Activated T-helper 17 cell treated with anti-CD3 and anti-CD28 coated beads, Interleukin-2, amount 50 U/mL, for 72 hours (primary cell): ENCODE measurements at places on chromosomes 1 and 21. TPM values are rescaled to one million over a fixed set of nuclear protein-coding genes. Genes with fewer than 3 reads are reported as not detected.

DNA sequence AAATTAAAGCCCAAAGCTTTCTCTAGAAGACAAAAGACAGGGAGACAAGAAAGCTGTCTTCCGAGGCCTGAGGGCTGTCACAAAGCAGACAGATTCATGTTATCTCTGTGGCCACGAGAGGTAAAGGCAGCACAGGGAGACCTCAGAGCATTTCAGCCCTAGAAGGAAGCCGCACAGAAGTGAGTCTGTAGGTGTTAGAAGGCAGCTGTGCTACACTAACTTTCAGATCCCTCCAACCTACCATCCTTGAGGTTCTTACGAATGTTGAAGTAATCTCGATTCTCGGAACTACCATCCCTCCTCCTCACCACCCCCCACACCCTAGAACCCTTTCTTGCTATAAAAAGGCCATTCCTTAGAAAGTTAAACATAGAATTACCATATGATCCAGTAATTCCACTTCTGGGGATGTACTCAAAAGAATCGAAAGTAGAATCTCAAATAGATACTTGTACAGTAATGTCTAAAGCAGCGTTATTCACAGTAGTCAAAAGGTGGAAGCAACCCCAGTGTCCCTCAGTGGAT, 21.5 kb upstream of the LYST start:
- ATAC-seq, result peak; percentile 80

- ATAC-seq, result no peak
These were observed 179.9 kb downstream of the HMCN1 start for GRCh38 chr1:185914089-185914488.

- ATAC-seq, result peak; percentile 82
These were observed 20.4 kb downstream of the SLC16A1 start for GRCh38 chr1:112935461-112936111.

DNA sequence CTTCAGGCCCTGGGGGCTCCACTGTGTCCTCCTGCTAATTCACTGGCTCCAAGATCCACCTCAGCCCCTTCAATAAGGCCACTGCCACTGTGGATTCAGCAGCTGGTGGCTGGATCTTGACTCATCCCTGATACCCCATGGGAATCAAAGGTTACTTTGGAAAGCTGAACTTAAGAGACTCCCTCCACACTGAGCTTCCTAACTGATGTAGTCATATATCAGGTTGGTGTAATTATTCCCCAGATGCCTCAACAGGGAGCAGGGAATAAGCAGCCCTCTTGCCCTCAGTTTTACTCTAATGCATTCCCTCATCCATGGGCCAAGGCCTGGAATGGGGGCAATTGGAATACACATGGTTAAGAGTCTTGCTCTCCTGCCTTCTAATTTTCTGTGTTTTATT, 164.6 kb downstream of the FASLG start:
- ATAC-seq, result no peak

DNA sequence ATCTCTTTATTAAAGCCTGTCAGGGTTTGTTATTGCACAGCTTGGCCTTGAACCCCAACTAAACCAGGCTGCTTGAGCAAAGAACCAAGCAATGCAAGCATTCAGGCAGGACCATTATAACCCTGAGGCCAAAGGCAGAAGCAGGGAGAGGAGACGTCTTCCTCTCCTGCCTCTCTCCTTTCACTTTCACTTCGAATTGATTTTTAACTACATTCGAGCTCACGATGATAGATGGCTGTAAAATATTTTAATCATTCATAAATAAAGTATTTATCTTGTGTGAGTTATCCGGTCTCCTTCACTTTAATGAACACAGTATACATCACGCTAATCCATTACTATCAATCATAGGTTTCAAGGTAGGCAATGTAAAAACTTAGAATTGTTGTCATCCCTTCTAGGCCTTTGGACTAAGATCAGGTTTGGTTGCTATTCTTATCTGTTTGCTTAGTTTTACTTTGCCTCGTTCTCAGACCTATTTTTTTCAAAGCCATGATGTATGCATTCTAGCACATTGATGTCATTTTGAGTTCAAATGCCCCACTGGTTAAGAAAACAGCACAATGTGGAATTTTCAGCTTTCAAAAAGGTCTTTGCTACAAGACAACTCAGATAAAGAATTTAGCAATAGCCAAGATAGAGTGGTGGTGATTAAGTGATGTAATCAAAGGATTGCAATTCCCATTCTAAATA, 480.2 kb upstream of the RUNX1 start:
- peak; percentile 42 for ATAC-seq

DNA sequence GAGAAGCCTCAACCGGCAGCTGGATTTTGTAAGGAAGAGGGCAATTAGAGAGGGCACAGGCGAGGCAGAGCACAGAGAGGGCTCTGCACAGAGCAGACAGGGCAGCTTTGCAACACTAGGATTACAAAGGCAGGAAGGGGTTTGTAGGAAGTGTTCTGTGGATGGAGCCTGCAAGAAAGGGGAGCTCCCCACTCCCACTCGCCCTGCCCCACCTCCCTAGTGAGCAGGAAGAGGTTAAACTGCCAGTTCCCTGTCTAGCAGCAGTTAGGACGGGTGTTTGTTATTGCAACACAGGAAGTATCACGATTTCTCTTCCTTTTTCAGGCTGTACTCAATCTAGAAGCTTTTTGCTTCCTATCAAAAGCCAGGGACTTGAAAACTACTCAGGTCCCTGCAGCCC, 63.3 kb upstream of the LRRC8D start:
- peak; percentile 88 for ATAC-seq

GRCh38 chr1:6922096-6922931, 137.1 kb downstream of the CAMTA1 start:
- ATAC-seq, result no peak

GRCh38 chr1:30378991-30379581, 344.3 kb downstream of the MATN1 start:
- no peak for ATAC-seq

DNA sequence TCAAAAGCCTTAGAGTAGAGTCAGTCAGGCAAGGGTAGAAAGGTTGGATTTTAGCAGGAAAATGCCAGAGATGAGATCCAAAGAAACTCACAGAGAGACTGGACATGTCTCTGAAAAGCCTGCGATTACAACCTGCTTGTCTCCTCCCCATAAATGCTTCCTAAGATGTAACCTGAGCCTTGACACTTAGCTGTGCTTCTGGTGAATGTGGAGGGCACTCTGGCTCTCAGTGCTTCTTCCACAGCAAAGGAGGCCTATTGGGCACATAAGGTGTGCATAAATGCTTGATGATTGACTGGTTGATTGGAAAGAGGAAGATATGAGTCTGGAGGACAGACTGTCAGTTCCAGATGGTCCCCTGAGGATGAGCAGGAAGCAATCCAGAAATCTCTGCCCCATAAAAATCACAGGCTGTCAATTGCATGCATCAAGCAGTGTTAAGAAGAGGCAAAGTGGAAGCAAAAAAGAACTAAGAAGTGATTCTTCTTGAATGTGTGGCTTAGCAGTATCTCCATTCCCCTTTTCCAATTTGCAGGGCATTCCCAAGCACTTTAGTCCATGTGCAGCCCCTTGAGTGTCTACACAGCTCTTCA, 236.2 kb upstream of the RRP15 start:
- no peak for ATAC-seq

DNA sequence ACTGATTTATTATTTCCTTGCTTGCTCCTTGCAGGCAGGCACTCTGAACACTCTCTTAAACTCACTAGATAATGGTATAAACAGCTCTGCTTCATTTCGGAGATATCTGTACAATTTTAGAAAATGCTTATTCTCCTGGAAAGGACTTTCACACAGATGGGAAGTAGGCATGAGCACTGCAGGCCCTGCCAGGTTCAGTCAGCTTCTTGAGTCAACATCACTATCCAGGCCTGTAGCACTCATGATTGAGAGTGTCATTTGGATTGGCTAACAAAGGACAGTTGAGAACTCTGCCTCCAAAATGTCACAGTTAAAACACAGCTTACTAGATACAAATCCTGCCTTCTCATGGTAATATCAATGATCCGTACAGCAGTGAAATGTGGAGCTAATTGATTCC, 181.9 kb downstream of the CYYR1 start:
- no peak for ATAC-seq

- no peak for ATAC-seq
These were observed 121.0 kb upstream of the UBE2U start for GRCh38 chr1:64082459-64082858.

DNA sequence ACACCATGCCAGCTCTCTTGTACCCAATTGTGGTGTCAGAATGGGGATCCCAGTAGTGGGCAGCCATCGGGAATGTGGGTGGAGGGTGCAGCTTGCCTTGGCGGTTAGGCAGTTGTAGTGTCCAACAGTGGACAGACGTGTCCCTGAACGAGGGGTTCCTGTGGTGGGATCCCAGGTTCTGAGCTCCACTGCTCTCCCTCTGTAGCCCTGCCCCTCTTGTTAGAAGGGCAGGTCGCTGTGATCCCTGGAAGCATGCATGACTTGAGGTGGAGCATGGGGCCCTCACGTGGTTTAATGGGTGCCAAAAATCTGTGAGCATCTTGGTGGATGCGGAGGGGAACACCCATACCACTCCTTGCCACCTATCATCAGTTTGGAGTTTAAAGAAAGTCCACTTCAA, 4.3 kb downstream of the GALNT2 start:
- no peak for ATAC-seq

DNA sequence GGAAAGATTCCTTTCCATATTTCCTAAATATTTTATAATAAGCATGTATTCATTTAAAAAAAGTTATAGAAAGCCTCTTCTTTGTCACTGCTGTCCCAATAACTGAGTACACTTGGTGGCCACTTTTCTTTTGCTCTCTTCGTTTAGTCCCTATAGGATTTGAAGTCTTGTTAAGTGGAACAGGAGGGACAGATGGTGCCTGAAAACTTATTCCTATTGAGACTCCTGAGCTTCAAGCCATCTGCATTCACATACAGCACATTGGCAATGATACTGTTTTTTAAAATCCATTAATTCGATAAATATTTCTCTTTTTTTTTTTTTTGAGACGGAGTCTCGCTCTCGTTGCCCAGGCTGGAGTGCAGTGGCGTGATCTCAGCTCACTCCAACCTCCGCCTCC, 2.0 kb upstream of the ZBTB40 start:
- no peak for ATAC-seq

DNA sequence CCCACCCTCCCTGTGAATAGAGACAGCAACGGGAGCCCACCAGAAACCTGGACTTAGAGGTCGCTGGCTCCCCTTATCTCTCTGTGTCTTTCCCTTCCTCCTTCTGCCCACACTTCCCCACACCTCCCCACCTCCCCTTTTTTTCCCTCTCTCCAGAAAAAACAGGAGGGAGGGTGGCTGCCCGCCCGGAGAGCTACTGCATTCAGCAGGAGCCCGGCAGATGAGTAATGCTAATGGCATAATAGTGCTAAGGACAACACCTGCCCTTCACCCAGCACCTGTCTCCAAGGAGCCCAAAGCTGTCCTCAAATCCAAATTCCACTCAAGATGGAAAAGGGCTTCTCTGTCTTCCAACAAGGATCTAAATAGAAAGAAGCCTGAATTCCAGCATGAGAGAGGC, 11.4 kb upstream of the PRELP start:
- no peak for ATAC-seq

- ATAC-seq, result no peak
These were observed 1.0 kb upstream of the JAK1 start for GRCh38 chr1:64967381-64967780.

- no peak for ATAC-seq
These were observed 792.4 kb upstream of the ADGRL2 start for GRCh38 chr1:81008293-81008692.

GRCh38 chr21:36690628-36691554, 8.0 kb upstream of the SIM2 start:
- no peak for ATAC-seq

DNA sequence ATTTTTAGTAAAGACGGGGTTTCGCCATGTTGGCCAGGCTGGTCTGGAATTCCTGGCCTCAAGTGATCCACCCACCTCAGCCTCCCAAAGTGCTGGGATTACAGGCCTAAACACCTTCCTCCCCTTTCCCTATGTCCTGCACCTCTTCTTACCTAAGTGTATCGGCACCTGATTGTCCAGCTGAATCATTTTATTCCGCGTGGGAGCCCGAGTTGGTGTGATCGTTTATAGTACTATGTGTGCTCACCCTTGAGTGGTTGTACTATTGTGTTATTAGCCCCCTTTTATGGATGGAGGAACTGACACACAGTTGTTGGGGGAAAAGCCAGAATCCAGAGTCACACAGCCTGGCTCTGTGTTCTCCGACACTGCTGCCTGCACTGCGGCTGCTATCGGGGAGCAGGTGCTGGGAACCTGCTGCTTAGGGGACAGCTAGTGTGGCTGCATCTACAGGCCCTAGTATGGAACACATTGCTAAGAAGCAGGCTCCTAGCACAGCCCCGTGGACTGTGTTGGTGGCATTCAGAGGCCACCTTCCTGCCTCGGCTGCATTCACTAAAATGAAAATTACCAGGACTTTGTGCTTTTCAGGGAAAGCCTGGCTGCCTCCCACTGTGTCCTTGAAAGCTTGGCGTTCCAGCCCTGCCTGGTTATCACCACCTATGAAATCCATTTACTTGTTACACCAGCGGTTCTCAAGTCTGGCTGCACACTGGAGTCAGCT, 21.6 kb downstream of the ENO1 start:
- ATAC-seq, result peak; percentile 10

GRCh38 chr1:67834246-67834877, 1.1 kb upstream of the GNG12 start:
- no peak for ATAC-seq

GRCh38 chr1:162916407-162916806, 55.4 kb upstream of the CCDC190 start:
- no peak for ATAC-seq

DNA sequence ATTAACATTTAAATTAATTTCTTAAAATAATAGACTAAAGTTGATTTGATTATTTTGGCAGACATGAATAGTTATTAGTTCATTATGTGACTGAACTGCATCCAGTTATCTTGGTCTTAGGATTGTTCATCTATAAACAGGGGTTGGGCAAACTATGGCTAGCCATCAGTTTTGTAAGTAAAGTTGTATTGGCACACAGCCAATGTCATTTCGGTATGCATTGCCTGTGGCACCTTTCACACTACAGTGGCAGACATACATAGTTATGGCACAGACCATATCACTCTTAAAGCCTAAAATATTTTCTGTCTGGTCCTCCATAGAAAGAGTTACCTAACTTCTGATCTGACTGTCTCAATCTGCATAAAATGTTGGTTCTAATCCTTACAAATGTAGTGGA, 27.2 kb downstream of the ADGRL2 start:
- no peak for ATAC-seq

The NCF2 gene
- total RNA-seq, result 4.4 TPM

The PPP1R15B gene
- total RNA-seq, result 63.9 TPM

The CADM3 gene
- total RNA-seq, result not detected

The LCE2C gene
- not detected for total RNA-seq

The OR10Z1 gene
- total RNA-seq, result not detected

The ADORA3 gene
- not detected for total RNA-seq

The RAB4A gene
- total RNA-seq, result 35.2 TPM

The WNT9A gene
- total RNA-seq, result 0.24 TPM

The OR2M3 gene
- total RNA-seq, result not detected

The PYHIN1 gene
- 27.8 TPM for total RNA-seq

The FAM72D gene
- total RNA-seq, result 11.0 TPM

The MEGF6 gene
- 5.0 TPM for total RNA-seq

The FCAMR gene
- not detected for total RNA-seq

The SLC27A3 gene
- total RNA-seq, result 9.7 TPM

The CNIH3 gene
- total RNA-seq, result 1.4 TPM

The FMN2 gene
- not detected for total RNA-seq

The SH3BGRL3 gene
- 280 TPM for total RNA-seq
